ENCODE measurements at places on chromosomes 3 and 15.

- DNase-seq: no peak
These were observed 331.5 kb downstream of the ARPP21 start for GRCh38 chr3:35970793-35971192.

GRCh38 chr15:65824031-65824743 lies 32.1 kb upstream of the DENND4A start:
- DNase-seq: peak; percentile 59

DNA sequence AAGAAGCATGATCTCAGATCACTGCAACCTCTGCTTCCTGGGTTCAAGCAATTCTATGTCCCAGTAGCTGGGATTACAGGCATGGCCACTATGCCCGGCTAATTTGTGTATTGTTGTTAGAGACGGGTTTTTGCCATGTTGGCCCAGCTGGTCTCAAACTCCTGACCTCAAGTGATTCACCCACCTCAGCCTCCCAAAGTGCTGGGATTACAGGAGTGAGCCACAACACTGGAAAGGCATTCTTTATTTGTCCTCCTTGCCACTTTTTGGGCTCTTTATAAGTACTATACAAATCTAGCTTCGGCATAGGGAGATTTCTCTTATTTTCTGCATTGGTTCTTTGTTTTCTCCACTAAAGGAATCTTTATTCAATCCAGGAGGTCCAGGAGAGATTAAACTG lies 18.6 kb downstream of the CMTM8 start:
- no peak for DNase-seq

DNA sequence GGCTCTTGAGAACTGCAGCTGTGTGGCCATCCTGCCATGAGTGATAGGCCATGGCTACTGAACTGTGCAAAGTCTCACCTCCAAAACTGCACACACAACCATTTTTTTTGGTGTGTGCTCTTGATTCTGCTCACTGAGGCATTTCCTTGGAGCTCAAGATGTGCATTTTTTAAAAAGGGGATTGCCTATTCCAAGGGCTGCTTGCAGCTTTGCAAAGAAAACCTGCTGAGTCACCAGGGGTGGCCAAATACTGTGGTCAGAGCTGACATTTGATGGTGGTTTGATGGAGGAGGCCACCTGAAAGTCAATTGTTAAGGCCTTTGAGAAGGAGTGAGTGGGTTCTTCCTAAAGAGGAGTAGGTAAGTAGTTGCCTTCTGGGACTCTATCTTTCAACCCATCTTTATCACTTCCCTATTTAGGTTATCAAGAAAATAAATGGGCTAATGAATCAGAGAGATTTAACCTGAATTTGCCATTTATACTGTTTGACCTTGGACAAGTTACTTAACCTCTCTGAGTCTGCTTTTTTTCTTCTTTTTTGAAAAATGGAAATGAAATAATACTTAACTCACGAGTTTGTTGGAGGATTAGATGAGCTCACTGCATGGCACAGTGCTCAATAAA lies 87.9 kb downstream of the CHST2 start:
- DNase-seq: peak; percentile 50

- DNase-seq: peak; percentile 52
These were observed 18.4 kb downstream of the CCK start for GRCh38 chr3:42247576-42248027.
